ENCODE measurements at places on chromosomes 11 and 22.
A peak's percentile ranks its signal among the peaks of the same experiment; 100 is the strongest.

DNA sequence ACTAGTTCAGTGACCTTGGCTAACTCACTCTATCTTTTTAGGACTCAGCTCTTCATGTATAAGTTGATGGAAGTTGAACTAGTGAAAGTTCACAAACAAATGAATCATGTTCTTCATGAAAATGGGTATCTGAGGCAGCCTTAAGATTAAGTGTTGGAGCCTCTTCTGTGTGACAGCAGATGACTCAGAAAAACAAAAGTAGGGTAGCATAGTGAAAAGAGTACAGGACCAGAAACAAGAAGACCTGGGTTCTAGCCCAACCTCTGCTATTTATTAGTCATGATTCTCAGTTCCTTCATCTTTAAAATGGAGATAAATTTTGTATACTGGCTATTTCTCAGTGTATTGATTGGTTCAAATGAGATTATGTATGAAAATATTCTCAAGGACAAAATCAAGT lies 60.2 kb downstream of the USP35 start:
- DNase-seq: no peak

GRCh38 chr22:39405346-39406085 lies 5.9 kb downstream of the TAB1 start:
- no peak for DNase-seq

DNA sequence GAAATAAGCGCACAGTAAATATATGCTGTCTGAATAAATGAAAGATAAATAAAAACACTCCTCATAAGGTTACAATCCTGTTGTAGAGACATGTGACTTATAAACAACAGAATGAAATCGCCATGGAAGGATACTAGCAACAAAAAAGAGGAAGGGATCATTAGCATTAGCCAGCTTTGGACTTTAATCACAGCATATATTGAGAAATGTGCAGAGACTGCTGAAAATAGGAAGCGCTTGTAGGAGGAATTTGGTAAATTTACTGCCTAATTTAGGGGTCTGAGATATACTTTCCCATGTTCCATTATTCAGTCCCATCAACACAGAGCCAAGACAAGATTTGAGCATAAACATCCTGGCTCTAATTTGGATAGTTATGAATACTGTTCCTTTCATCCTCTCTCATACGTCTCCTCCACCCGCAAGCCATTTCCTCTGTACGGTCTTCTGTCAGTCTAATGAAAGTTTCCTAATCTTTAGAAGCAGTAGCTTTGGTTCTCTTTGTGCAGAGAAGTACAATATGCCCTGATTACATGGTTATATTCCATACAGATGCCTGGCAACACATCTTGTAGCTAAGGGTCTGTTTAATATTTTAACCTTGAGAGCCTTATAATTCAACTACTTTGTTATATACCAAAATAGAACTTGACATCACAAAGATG lies 37.1 kb upstream of the AKIP1 start:
- no peak for DNase-seq

- no peak for DNase-seq
Measured at GRCh38 chr11:77596626-77597025, 6.9 kb downstream of the AQP11 start.

GRCh38 chr11:75022296-75022695 lies 33.6 kb downstream of the NEU3 start:
- DNase-seq: no peak

GRCh38 chr11:127059750-127060149 lies 59.2 kb upstream of the KIRREL3 start:
- no peak for DNase-seq

GRCh38 chr11:9020916-9021315 lies 17.1 kb upstream of the NRIP3 start:
- no peak for DNase-seq

- DNase-seq: no peak
Measured at GRCh38 chr11:111846063-111846462, 25.3 kb downstream of the ALG9 start.

GRCh38 chr11:33383920-33384209 lies 126.7 kb downstream of the HIPK3 start:
- DNase-seq: no peak

DNA sequence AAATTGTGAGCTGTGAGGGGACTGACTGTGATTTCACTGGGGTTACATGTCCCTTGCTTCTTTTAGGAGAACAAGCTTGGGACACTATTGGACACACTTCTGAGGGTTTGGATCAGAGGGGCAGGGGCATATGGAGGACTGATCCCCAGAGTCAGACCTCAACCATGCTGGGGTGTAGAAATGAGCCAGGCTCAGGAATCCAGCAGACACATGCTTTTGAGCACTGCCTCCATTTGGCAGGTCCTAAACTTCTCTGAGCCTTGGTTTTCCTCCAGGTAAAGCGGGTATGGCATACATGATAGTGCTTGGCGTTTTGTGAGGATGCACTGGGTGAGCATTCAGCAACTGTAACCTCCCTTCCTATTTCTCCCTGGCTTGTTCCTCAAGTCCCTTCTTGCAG lies 74.7 kb downstream of the ADAMTS15 start:
- no peak for DNase-seq

DNA sequence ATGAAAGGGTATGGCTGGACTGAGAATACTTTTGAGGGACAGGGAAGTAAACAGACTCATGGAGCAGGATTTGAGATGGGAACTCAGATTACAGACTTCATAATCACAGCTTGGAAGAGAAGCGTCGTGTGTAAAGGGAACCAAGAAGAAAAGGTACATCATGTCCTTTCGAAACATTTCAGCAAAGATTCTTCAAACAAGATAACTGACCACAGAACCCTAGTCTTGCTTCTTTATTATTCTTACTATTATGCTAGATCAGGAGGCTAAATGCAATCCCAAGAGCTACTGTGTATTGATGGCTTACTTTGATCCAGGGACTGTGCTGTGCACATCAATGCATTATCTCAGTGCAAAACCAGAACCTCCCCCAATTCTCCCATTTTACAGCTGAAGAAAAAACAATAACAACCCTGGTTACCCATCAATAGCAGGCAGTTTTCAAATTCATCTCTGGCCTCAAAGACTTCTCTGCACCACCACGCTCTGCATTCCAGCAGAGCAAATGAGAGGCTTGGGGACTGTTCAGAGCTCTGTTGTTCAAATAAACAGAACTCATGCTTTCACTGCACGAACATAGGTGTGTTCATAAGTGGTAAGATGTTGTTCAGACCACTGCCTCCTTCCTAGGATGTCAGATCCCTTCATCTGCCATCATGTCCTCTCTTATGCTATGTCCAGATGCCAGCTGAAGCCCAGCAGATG lies 104.8 kb upstream of the NAV2 start:
- DNase-seq: peak; percentile 7

DNA sequence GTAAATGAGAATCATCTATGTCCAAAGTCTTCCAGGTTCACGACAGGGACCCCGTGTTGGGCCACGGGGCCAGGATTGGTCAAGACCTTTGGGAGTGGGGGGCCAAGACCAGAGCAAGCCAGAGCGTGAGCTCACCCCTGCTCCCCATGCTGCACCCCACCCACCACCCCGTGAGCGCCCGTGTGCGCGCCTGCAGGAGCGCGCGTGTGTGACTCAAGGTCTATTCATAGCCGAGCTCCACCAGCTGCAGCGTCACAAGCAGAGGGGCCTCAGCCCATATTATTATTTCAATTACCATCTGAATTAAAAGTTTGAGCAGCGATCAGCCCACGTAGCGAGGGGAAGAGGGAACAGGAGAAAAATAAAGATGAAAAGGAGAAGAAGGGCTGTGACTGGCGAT lies 5.2 kb downstream of the KCNJ4 start:
- DNase-seq: no peak

DNA sequence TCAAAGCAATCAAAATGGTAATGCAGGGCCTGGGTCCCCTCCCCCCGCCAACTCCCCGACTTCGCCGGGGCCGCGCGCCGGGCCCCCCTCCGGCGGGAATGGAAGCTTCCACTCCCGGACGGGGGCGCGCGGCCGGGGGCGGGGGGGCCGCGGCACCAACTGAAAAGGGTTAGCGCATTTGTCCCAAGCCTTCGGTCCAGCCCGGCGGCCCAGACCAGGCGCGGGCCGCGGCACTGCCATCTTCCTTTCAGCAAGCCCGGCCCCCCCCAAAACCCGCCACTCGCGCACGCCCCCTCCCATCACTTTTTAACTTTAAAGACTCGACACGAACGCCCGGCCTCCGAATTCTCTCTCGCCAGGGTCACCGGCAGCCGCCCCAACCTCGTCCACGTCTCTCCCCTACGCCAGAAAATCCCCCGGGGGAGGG lies 2.8 kb downstream of the PHF21B start:
- DNase-seq: no peak
